NCI-H69 (cell line): ENCODE measurements at places on chromosomes 4 and X.

GRCh38 chr4:185542626-185543315 is 7.5 kb upstream of the PDLIM3 start:
- no peak for DNase-seq

DNA sequence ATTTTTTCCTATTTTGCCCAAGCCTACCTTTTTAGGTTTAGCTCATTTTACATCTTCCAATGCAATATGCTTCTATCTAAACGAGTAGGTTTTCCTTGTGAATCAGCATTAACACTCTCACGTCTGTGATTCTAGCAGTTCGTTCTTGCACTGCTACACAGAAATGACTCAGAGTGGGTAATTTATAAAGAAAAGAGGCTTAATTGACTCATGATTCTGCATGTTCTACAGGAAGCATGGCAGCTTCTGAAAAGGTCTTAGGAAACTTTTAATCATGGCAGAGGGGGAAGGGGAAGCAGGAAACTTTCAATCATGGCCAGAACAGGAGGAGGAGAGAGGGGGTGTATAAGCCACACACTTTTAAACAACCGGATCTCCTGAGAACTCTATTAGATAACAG is 44.9 kb downstream of the SPANXN1 start:
- no peak for DNase-seq

DNA sequence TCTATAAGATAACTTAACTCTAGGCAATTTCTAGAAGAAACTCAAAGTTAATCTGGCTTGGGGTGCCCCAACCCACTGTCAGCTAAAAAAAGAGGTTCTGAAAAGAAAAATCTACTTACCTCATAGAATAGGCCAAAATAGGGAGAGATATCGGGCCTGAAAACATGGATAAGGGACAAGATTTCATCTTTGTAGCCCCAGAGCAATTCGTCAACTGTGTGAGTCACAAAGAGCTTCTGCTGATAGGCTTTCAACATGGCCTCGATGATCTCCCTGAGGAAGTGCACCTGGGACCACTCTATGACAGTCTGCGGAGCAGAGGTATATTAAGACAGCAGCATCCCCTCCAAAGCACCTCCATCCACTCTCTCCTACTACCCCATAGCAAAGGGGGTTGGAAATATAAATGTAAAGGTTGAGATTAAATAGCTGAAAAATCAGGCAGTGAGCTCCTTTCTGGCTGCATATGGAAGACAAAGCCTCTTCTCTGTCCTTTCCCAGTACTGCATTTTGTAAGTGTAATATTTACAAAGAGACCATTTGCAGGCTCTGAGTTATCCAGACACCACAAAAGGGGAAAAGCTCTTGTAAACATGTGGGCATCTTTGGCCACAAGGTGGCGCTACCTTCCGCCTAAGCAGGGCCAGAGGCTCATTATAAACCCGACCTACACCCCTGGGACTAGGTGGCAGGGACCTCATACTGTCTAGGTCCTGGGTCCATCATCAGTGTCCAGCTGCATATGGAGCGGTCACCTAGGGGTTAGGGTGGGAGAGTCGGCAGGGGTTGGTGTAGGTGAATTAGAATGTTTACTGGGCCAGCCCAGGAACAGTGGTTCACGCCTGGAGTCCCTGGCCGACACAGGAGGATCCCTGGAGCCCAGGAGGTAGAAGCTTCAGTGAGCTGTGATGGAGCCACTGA is 31.5 kb upstream of the NUP54 start:
- peak; percentile 79 for DNase-seq

DNA sequence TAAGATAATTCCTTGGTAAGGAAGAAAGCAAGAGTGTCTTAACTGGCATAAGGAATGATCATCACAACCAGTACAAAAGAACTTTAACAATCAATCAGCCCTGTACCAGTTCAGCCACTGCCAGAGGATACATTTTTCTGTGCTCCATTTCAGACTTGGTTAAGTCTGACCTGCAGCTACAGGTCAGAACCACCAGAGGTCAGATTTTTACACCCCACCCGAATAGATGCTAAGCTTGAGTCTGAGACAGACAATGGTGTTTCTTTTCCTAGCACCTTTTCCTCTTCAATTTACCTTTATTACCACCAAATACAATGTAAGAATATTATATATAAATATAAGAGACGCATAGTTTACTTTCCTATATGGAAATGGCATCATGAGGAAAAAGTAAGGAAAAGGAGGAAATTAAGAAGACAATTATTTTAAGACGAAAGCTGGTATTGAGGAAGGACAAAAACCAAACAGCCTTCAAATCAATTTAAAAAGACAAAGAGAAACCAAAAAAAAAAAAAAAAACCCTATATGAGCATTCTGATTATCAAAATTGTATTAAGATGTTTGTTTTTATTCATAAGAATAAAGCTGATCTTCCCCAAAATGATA is 215.3 kb upstream of the TTC29 start:
- peak; percentile 28 for DNase-seq
